ENCODE measurements at places on chromosomes 4 and X.

DNA sequence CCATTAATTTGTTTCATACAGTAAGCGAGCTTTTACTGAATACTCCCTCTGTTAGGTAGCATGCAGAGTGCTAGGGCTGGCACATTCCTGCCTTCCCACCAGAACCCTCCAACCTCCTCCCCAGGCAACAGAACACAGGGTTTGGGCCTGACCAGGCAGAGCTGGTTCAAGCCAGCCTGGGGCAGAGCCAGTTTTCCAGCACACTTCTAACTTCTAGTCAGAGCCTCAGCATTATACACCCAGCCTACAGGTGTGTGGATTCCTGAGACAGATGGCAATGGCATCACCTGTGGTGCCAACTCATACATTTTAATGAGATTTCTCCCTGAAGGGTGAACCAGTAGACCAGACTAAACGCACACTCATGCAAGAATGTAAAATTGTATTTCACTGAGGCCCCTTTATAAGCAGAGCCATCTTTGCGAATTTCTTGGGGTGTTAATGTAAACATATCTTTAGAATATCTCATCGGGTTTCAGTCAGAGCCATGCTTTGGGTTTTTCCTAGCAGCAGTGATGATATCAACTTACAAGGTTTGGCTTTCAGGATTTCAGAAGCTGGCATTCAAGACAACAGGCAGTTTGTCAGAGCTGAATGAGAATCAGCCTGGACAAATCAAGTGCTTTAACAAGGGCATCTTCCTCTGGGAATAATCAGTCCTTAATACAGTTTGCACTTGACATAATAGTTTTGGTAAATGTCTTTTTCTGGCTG lies 92.0 kb downstream of the GATB start:
- no peak for DNase-seq

DNA sequence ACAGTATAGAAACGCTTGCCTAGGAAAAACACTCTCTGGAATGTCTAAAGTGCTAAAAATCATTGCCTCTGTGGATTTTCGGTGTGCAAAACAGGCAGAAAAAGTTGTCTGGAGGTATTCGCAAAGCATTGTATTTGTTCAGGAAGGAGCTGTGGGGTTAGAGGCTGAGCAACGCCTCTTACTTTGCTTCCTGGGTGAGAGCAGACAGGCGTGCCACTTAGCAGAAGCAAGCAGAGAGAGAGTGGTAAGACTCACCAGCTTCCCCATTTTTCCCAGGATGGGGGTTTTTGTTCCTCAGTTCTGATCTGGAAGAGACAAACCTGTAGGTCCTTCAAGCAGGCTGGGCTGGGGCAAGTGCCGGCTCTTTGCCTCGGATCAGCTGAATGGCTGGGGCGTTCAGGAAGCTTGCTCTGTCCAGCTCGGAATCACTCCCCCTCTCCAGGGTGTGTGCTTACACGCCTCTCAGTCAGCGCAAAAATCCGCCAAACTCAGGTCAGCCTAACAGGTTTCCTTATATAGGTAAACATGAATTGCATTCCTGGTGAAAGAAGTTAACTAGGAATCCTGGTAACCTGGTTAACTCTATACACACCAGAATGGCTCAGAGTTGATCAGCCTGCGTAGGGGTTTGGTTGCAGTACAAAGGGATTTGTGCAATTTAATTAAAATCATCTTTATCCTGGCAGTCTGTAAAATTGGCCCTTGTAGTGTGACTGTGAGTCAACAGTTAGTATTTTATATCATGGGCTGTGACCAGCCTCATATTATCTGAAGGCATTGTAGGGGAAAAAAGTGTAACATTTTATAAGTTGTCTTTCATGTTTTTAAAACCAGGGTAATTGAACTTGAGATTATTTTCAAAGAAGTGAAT lies 213.1 kb upstream of the MID1 start:
- DNase-seq, result no peak

GRCh38 chrX:104359124-104359523 lies 104.4 kb upstream of the ESX1 start:
- DNase-seq, result no peak

DNA sequence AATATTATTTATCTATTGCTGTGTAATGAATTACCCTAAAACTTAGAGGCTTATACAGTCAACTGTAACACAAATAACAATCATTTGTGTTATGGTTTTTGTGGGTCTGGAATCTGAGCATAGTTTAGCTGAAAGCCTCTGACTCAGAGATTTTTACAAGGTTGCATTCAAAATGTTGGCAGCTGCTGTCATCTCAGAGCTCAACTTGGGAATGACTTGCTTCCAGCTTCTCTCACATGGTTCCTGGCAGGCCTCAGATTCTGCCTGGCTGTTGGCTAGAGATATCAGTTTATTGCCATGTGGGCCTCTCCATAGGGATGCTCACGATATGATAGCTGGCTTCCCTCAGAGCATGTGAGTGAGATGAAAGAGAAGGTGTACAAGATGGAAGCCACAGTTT lies 70.2 kb upstream of the BRWD3 start:
- DNase-seq, result no peak

GRCh38 chr4:168167714-168168284 lies 75.5 kb downstream of the ANXA10 start:
- DNase-seq, result no peak

- DNase-seq, result no peak
Measured at GRCh38 chrX:148416931-148417330, 83.5 kb upstream of the AFF2 start.

DNA sequence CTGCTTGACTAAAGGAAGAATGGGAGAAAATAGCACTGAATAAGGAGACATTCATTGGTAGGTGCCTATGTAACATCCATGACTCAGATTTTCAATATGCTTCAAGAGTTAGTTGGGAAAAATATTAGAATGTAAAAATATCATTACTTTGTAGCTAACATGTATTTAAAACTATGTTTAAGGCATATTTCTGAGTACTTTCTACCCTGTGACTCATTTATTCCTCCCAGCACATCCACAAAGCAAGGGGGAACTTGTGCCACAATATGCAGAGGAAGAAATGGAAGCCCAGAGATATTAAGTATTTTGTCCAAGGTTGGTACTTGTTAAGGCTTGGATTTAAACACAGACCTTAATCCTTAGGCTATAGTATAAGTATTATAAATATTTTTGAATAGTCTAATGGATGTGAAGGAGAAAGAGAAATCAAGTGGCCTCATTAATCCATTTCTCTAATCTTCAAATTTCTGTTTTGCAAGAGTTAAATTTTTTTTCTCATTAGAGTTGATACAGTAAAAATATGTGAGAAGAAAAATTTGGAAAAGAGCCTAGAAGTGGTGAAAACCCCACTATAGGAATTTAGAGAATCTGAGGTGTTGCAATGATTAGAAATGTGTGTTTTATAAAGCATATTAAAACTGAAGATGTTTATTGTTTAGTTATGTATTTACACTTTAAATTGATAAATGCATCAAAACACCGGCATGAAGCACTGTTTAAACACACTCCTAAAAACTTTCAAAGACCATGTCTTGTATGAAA lies 149.3 kb upstream of the GYPA start:
- DNase-seq, result no peak

- DNase-seq, result no peak
Measured at GRCh38 chrX:36422368-36422767, 502.8 kb downstream of the CFAP47 start.

DNA sequence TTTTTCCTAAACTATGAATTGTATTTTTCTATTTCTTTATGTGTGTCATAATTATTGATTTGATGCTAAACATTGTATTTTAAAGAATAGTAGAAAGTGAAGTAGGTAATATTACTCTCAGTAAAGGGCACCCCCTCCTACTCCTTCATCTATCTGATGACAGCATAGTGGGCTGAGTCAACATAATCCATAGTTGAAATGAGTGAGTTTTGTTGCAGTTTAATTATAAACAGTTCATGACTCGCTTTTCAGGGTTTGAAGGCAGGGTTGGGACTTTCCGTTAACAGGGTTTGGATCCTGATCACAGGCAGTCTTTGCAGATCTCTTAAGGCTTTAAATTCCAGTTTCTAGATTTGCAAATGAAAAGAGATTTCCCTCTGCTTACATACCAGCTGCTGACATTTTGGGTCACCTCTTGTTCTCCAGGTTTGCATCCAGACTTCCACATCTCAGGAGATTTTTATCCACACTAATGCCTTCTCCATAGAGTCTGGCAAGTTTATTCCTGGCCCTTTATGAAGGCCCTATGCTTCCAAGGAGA lies 54.0 kb upstream of the TACR3 start:
- DNase-seq, result no peak

GRCh38 chrX:14718403-14718802 lies 154.5 kb downstream of the FANCB start:
- DNase-seq, result no peak

DNA sequence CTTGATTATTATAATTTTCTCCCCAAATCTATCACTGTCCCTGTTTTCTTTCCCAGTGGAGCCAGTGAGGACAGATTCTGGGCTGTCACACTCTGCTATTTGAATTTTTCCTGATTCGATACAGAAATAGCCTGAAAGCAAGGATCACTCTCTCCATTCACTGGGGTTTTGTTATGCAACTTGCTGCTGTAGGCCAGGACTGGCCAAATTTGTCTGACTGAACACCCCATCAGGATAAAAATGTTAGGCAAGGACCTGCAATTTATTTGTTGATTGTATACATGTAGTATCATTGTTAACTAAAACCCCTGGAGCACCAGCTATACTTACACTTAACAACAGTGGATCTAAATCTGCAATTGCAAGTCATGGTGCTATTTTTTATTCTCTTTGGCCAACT lies 68.7 kb downstream of the AASDH start:
- no peak for DNase-seq

DNA sequence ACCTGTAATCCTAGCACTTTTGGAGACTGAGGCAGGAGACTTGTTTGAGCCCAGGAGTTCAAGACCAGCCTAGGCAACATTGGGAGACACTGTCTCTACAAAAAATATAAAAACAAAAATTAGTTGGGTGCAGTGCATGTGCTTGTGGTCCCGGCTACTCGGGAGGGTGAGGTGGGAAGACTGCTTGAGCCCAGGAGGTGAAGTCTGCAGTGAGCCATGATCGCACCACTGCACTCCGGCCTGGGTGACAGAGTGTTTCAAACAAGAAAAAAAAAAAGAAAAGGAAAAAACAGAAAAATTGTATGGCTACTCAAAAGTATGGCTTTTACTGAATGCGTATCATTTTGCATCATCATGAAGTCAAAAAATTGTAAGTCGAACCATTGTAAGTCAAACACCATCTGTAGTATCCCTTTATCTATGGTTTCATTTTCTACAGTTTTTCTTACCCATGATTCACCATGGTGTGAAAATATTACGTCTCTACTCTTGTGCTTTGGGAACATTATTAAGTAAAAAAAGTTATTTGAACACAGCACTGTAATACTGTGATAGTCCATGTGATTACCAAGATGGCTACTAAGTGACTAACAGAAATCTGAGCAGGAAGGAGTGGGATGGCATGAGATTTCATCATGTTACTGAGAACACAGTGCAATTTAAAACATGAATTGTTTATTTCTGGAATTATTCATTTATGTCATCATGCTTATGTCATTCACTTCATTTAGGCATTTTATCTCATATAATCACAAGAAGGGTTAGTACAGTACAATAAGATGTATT lies 26.5 kb upstream of the MANBA start:
- no peak for DNase-seq

GRCh38 chr4:73376976-73377375 lies 27.1 kb upstream of the ALB start:
- DNase-seq, result no peak

DNA sequence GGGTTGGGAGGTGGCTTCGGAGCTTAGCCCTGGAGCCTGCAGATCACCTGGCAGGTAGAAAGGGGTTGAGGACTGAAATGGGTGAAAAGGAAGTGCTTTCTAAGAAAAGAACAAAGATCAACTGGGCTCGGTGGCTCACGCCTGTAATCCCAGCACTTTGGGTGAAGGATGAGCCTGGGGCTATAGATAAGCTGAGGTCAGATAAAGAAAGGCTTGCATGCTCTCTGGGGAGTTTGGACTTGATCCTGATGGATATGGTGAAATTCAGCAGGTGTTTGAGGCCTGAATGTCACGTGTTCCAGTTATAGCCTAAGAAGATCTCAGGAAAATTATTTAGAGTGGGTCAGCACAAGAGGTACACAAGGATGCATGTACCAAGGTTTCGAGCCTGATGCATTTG lies 40.8 kb downstream of the SLC34A2 start:
- no peak for DNase-seq

DNA sequence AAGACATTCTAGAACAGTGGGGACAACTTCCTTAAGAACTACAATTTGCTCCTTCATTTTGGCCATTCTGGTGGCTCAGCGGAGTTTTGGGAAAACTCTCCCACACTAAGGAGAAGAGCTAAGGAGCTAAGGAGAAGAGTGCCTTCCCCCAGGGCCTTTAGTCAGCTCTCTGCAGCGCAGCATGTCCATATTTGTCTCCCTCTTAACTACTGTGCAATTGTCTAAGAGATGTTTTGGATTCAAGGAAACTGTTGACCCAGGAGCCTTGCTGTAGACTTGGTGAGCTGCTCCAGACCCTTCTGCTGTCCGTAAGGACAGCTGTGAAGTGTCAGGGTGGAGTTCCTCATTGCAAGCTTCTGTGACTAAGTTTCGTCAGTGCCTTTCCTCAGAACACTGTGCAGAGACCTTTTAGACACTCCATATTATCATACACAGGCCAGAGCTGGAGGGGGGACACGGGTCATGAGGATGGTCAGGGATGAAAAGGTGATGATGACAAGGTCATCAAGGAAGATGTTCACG lies 179.0 kb downstream of the NHS start:
- no peak for DNase-seq

DNA sequence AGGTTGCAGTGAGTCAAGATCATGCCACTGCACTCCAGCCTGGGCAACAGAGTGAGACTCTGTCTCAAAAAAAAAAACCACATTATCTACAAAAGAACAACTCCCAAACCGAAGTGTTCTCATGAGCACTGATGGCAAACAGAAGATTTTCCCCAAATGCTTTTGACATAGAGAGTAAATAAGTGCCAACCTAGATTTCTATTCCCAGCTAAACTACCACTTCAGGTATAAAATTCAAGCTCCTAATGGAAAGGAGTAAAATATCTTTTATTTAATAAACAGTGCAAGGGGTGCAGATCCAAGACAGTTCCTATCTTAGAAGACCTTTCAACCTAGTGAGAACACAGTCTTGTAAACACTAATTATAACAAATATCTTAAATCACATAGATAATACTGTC lies 170.3 kb downstream of the TENM3 start:
- DNase-seq, result no peak

DNA sequence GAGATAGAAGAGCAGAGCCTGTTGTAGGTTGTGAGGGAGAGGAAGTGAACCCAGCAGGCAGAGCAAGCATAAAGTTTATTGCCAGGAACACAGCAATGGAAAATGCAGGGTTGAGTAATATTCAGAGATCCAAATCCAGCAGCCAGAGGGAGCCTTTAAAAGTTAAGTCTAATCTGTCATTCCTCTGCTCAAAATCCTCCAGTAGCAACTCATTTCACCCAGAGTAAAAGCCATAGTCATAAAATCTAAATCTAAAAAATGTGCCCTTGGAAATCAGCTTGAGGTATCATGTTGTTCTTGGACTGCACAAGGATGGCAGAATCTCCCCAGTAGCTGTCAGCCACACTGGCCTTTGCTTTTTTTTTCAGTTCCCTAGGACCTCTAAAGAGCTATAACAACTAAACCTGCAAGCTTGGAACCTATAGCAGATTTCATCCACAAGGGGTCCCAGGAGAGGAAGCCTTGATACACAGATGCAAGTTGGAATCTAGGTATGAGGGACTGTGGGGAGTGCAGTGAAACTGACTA lies 62.9 kb upstream of the FRAS1 start:
- DNase-seq, result no peak

GRCh38 chr4:101500742-101501141 lies 153.4 kb upstream of the PPP3CA start:
- no peak for DNase-seq
